Foreskin keratinocyte (primary cell): ENCODE measurements at places on chromosomes 13 and 19. TPM values are rescaled to one million over a fixed set of nuclear protein-coding genes. Genes with fewer than 3 reads are reported as not detected.

DNA sequence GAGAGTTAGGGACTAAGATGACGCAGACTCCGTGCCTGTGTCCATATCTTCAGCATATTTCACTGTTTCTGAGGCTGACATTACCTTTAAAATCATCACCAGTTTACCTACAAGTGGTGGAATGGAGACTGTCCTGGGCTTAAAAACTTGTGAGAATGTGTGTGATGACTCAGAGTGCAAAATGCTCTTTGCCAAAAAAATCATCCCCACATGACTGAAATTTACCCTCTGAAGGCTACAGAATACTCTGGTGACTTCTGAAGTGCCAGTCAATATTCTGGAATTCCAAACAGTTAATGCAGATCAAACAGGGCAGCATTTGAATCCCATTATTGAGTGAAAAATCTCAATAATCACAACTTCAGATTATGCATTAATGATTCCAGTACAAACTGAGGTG, 901.4 kb downstream of the EFNB2 start:
- DNase-seq = no peak

- no peak for DNase-seq
These were observed 16.0 kb downstream of the ZNF100 start for GRCh38 chr19:21751384-21751783.

GRCh38 chr19:609004-609346, 19.3 kb downstream of the HCN2 start:
- no peak for DNase-seq

GRCh38 chr19:4844348-4845179, 13.1 kb upstream of the TICAM1 start:
- no peak for DNase-seq

DNA sequence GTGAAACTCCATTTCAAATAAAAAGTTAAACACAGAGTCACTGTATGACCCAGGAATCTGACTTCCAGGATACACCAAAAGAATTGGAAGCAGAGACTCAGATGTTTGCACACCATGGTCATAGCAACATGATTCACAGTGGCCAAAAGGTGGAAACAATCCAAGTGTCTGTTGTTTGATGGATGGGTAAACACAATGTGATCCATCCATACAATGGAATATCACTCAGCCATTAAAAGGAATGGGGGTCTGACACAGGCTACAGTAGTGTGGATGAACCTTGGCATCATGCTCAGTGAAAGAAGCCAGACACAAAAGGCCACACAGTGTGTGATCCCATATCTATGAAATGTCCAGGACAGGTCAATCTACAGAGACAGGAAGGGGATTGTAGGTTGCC, 174.3 kb downstream of the PTPRS start:
- no peak for DNase-seq

- DNase-seq = no peak
These were observed 7.0 kb downstream of the CAB39L start for GRCh38 chr13:49436890-49437289.

- DNase-seq = no peak
These were observed 1.5 kb downstream of the FUT1 start for GRCh38 chr19:48750771-48751504.

DNA sequence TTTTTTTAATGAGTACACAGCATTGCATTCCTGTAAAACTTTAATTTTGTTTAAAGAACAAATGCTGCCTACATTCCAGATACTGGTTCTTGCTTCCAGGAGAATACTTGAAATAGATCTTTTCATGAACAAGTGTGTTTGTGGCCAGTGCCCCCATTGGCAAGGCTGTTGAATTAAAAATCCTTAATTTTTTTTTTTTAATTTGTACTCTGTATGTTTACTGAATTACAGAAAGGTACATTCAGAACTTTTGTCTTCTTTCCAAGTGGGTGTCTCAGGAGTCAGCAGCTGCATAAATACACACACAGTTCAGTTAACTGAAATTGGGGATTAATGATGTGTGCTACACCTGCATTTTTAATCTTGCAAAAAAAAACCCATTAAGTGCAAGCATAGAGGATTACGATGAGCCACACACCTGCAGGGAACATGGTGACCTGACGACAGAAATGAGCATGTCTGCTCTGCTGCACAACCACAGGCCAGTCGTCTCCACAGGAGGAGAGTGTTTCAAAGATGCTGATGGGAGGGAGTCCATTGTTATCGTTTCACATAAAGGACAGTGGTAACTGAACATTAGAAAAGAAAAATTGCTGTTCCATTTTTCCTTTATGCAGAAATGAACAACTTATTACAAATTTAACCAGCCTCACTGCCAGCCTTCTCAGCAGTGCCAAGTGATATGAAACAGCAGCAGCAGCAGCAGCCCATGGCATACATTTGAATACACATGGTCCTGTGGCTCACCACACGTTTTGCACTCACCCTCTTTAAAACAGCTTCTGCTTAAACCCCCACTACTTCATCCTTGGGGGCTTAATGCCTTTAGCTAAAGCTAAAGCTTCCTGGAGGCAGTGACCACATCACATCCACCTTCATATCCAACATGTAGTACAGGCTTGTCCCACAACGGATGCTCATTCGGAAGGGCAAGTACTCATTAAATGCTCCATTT, 72.3 kb upstream of the RFC3 start:
- no peak for DNase-seq

- DNase-seq = no peak
These were observed 143.8 kb upstream of the ZNF507 start for GRCh38 chr19:32201636-32202051.

GRCh38 chr19:35162471-35163326, 8.2 kb downstream of the FXYD5 start:
- peak; percentile 96 for DNase-seq

CEACAM5 gene
- total RNA-seq = not detected in 2 replicates

C19orf38 gene
- total RNA-seq = not detected in 2 replicates
